A549 treated with Hydrocortisone at 1 μM for 4 hours (cell line): ENCODE measurements at places on chromosomes 13 and 19. TPM values are rescaled to one million over a fixed set of nuclear protein-coding genes. Genes with fewer than 3 reads are reported as not detected.

The FBN3 gene
- 0.01 to 0.17 TPM in 2 of 5 replicates, not detected in the others for total RNA-seq

The CLN5 gene
- total RNA-seq, result 8.7 to 9.8 TPM (median 9.2 TPM) in 5 replicates

The SPACA4 gene
- total RNA-seq, result not detected in 5 replicates

The KLK3 gene
- not detected in 5 replicates for total RNA-seq

The A1BG gene
- 5.8 to 14.5 TPM (median 12.7 TPM) in 5 replicates for total RNA-seq

The DLL3 gene
- total RNA-seq, result 5.9 to 11.4 TPM (median 10.6 TPM) in 5 replicates

The LRCH1 gene
- 6.9 to 11.8 TPM (median 9.3 TPM) in 5 replicates for total RNA-seq

The FCER2 gene
- total RNA-seq, result not detected in 5 replicates

The ERICH6B gene
- total RNA-seq, result not detected in 5 replicates

The NKG7 gene
- total RNA-seq, result not detected in 5 replicates

The CDC42EP5 gene
- total RNA-seq, result 0.38 TPM in 1 of 5 replicates, not detected in the others

The LGALS4 gene
- total RNA-seq, result 0.17 to 0.68 TPM (median 0.59 TPM) in 5 replicates

The CYP4F8 gene
- total RNA-seq, result not detected in 5 replicates

The ZNF813 gene
- 0.23 to 0.45 TPM (median 0.29 TPM) in 5 replicates for total RNA-seq
